ENCODE measurements at places on chromosomes 11 and 22.

GRCh38 chr11:122578171-122578825, 77.2 kb upstream of the UBASH3B start:
- H3K27ac ChIP-seq = no peak overlapping the region
- H3K36me3 ChIP-seq = no peaks in the 10 kb centered on the region
- H3K4me3 ChIP-seq = no peak overlapping the region
- H3K27me3 ChIP-seq = peaks cover 3% of the 10 kb centered on the region
- no peak for ATAC-seq
- peaks cover 4% of the 10 kb centered on the region for H3K4me1 ChIP-seq

DNA sequence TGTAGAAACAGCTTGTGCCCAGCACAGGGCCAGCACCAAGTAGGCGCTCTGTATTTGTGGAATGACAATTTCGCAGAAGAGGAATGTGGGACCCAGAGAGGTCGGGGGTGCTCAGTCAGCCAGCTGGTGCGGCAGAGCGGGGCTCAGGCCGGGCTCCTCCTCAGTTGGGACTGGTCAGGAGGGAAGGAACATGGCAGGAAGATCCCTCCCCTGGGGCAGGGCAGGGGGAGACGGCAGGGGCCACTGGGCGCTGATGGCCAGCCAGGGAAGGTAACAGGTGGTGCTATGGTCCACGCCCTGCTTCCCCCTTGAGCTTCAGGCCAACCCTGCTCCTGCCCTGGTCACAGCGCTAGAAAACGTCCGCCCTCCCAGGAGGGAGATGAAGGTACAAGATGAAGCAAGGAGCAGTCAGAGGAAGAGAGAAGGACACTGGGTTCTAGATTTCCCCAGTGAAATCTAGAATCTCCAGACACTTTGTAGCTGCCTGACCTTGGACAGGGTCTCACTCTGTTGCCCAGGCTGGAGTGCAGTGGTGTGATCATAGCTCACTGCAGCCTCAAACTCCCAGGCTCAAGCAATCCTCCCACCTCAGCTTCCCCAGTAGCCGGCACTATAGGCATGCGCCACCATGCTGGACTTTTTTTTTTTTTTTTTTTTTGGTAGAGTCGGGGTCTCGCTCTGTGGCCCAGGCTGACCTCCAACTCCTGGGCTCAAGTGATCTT, 13.5 kb upstream of the SPI1 start:
- H3K27me3 ChIP-seq = no peaks in the 10 kb centered on the region
- no peak overlapping the region for H3K4me3 ChIP-seq
- H3K4me1 ChIP-seq = no peaks in the 10 kb centered on the region
- H3K27ac ChIP-seq = peak overlapping the region; percentile 4
- no peaks in the 10 kb centered on the region for H3K36me3 ChIP-seq

DNA sequence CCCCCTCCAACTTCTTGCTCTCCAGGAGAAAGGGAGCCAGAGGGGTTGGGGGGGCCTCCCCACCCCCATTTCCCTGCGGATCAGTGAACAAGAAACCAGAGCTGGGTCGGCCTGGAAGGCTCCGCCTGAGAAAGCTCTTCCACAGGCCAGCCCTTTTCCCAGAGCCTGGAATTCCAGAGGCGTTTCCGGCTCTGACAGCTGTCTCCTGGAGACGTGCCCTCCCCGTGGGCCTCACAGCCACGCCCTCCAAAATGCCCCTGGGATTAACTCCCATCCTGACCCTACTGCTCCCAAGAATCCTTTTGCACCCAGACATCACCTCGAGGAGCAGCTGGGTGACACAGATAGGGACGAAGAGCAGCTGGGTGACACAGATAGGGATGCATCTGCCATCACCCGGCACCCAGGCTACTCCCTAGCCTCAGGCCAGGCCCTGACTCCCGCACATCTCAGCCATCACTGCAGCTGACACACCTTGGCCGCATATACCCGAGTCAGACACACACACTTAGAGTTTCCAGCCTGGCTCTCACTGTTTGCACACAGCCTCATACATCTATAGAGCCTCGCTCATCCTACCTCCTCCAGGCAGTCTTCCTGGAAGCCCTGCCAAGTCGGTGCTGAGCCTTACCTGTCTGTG, 7.6 kb upstream of the CDC42EP1 start:
- ATAC-seq = no peak
- H3K27me3 ChIP-seq = peaks cover 18% of the 10 kb centered on the region

DNA sequence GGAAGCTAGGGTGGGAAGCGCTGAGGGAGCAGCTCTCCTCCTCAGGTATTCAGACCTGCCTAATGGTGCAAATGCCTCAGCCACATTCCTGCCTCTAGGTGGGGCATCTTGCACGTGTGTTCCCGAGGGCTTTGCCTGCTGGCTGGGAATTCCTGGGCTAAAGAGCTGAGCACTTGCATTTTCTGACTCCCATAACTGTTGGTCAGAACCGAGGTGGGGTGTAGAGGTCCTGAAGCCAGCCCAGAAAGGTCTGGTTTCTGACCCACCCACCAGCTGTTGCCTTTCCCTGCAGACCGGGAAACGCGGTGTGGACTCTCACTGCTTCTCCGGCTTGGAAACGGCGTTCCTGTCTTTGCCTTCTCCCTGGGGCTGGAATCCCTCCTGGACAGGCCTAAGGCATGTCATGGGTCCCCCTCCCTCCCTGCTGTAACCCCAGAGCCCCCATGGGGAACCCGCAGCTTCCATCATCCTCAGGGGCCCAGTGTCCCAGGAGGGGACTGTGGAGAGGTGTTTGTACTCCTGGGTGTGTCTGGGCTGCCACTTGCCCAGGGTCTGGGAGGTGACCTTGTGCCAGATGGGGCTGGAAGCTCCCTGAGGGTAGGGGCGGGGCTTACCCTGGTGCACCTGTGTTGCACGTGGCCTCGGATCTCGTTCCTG, 24.0 kb upstream of the SMIM38 start:
- H3K36me3 ChIP-seq = no peaks in the 10 kb centered on the region
- no peaks in the 10 kb centered on the region for H3K27me3 ChIP-seq
- no peak for ATAC-seq
- H3K27ac ChIP-seq = no peak overlapping the region
- no peak overlapping the region for H3K4me3 ChIP-seq

DNA sequence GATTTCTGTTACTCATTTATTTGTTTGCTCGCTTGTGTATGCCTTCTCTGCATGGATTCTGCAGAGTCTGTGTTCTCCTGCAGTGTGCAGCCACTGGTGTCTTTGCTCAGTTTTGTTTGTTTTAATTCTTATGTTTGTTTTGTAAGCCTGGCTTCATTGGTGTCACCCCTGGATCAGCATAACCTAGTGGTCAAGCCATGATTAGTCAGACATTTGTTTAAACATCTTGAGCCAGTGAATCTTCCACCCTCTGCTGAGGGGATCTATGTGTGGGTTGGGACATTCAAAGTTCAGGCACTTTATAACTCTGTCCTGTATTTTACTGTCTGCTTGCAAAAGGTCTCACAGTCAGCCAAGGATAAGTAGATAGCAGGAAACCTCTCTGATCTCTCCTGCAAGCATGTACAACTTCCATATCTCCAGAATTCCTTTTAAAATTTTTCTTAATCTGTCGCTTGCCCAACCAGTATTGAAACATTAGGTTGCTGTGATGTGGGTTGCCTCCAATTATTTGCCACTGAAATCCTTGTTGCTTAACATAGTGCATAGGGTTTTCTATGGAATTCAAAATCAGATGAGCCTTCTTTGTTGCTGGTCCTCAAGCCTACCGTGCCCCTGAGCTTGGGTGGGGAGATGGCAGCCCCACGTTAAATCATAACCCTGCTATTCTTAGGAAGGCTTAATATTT, 86.8 kb downstream of the KCNQ1OT1 start:
- no peak overlapping the region for H3K27ac ChIP-seq
- no peaks in the 10 kb centered on the region for H3K27me3 ChIP-seq
- peaks cover 6% of the 10 kb centered on the region for H3K36me3 ChIP-seq
- no peak for ATAC-seq
- no peak overlapping the region for H3K4me3 ChIP-seq

GRCh38 chr11:20458905-20459632, 71.6 kb downstream of the PRMT3 start:
- H3K4me1 ChIP-seq = no peaks in the 10 kb centered on the region
- no peak for ATAC-seq
- H3K27me3 ChIP-seq = no peaks in the 10 kb centered on the region
- no peak overlapping the region for H3K27ac ChIP-seq
- H3K36me3 ChIP-seq = peaks cover 69% of the 10 kb centered on the region

GRCh38 chr11:8527939-8528338, 66.1 kb downstream of the STK33 start:
- no peak overlapping the region for H3K4me3 ChIP-seq
- no peaks in the 10 kb centered on the region for H3K36me3 ChIP-seq
- peaks cover 9% of the 10 kb centered on the region for H3K27me3 ChIP-seq
- H3K27ac ChIP-seq = no peak overlapping the region
- no peaks in the 10 kb centered on the region for H3K4me1 ChIP-seq

DNA sequence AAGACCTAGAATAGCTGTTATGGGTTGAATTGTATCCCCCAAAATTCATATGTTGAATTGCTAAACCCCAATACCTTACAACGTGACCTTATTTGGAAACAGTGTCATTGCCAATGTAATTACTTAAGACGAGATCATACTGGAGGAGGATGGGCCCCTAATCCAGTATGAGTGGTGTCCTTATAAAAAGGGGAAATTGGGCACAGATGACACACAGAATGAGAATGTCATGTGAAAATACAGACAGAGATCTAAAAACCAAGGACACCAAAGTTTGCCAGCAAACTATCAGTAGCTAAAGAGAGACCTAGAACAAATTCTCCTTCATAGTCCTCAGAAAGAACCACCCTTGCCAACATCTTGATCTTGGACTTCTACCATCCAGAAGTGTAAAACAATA, 127.7 kb downstream of the ATXN10 start:
- H3K27me3 ChIP-seq = no peaks in the 10 kb centered on the region
- H3K4me1 ChIP-seq = no peaks in the 10 kb centered on the region
- peaks cover 54% of the 10 kb centered on the region for H3K36me3 ChIP-seq
- no peak overlapping the region for H3K4me3 ChIP-seq
- H3K27ac ChIP-seq = no peak overlapping the region

All from activated T-helper 17 cell treated with anti-CD3 and anti-CD28 coated beads, Interleukin-2, amount 50 U/mL, for 72 hours (primary cell).